Astrocyte (in vitro differentiated cells and primary cell): ENCODE measurements at places on chromosomes 12 and 14. TPM values are rescaled to one million over a fixed set of nuclear protein-coding genes. Genes with fewer than 3 reads are reported as not detected.

DNA sequence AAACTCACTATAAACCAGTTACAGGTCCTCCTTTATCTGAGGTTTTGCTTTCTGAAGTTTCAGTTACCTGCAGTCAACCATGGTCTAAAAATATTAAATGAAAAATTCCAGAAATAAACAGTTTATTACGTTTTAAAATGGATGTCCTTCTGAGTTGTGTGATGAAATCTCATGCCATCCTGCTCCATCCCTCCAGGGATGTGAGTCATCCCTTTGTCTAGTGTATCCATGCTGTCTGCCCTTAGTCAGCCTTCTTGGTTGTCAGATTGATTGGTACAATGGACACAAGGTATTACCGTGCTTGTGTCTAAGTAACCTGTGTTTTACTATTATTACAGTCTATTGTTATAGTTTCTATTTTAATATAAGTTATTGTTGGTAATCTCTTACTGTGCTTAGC is 328.3 kb downstream of the APAF1 start:
- DNase-seq: peak; percentile 12
- H3K4me1 ChIP-seq: no peaks in the 10 kb centered on the region
- no peak overlapping the region for H3K4me3 ChIP-seq
- H3K27me3 ChIP-seq: no peaks in the 10 kb centered on the region
- H3K27ac ChIP-seq: no peak overlapping the region
- no peaks in the 10 kb centered on the region for H3K36me3 ChIP-seq

GRCh38 chr12:59075968-59076490 is 155.7 kb upstream of the LRIG3 start:
- no peaks in the 10 kb centered on the region for H3K27me3 ChIP-seq
- no peak overlapping the region for H3K27ac ChIP-seq
- no peaks in the 10 kb centered on the region for H3K36me3 ChIP-seq
- DNase-seq: no peak
- H3K4me3 ChIP-seq: no peak overlapping the region
- no peaks in the 10 kb centered on the region for H3K4me1 ChIP-seq

DNA sequence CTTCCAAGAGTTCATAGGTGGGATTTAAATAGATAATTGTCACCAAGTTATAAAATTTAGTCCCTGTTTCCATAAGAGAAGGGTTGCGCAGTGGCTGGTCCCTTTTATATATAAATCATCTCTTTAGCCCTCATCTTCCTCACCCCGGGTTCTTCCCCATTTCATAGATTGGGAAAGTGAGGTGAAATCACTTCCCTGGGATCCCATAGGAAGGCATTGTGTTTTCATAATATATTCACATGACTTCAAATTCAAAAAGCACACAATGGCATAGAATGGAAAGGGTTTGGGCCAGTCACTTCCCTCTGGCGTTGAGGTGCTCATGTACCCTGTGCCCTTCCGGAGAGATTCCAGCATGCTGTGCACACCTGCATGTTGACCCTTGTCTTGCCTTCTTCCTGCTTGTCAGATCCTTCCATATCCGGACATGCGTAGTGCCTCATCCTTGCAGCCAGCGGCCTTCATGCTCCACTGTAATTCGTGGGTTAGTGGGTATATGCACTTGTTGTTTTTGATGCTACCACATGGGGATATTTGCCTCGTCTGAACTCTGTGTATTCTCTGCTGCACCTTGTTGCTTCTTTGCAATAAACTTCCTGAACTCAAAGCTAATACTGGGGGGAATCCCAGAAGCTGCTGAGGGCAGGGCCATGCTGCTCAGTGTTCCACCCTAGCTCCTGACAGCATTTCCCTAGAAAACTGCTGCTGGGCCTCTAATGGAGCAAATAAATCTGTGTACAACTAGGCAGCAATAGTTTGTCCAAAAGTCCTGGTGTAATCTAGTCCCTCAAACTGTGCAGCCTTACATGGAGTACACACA is 59.6 kb downstream of the ANAPC7 start:
- H3K36me3 ChIP-seq: peaks cover 89% of the 10 kb centered on the region
- no peak overlapping the region for H3K4me3 ChIP-seq
- no peak overlapping the region for H3K27ac ChIP-seq
- H3K4me1 ChIP-seq: peaks cover 6% of the 10 kb centered on the region
- no peaks in the 10 kb centered on the region for H3K27me3 ChIP-seq

Gene PPP4R4
- total RNA-seq: 6.0 and 7.5 TPM in 2 replicates

GRCh38 chr12:116244474-116245090 is 32.9 kb downstream of the MED13L start:
- no peak for DNase-seq
- H3K27me3 ChIP-seq: no peaks in the 10 kb centered on the region
- H3K4me1 ChIP-seq: peaks cover 6% of the 10 kb centered on the region
- no peak overlapping the region for H3K27ac ChIP-seq

DNA sequence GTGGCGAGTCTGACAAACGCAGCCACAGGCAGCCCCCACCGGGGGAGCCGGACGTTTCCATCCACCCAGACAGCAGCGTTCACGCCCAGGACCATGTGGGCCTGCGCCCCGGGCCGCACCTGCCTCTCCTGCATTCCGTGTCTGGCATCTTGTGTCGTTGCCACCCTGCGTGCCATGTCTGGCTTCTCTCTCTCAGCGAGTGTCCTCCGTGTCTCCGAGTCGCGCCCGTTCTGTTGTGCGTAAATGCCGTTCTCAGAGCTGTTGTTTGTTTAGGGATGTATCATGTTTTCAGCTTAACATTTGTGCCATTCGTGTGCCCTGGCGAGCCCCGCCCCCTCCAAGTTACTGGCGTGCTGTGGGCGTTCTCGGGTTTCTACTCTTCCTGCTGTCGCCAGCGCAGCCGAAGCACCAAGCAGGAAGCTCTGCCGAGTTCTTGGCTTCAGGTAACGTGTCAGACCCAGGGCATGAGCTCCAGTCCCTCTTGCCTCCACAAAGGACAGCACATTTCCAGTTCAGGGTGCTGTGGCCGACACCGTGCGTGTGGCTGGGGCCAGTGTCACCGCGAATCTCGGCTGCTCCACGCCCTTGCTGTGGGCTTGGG is 34.6 kb downstream of the NOC4L start:
- no peak overlapping the region for H3K27ac ChIP-seq
- peaks cover 19% of the 10 kb centered on the region for H3K27me3 ChIP-seq
- DNase-seq: no peak
- no peaks in the 10 kb centered on the region for H3K4me1 ChIP-seq
- H3K36me3 ChIP-seq: no peaks in the 10 kb centered on the region

Gene OR6C74
- not detected in 2 replicates for total RNA-seq

DNA sequence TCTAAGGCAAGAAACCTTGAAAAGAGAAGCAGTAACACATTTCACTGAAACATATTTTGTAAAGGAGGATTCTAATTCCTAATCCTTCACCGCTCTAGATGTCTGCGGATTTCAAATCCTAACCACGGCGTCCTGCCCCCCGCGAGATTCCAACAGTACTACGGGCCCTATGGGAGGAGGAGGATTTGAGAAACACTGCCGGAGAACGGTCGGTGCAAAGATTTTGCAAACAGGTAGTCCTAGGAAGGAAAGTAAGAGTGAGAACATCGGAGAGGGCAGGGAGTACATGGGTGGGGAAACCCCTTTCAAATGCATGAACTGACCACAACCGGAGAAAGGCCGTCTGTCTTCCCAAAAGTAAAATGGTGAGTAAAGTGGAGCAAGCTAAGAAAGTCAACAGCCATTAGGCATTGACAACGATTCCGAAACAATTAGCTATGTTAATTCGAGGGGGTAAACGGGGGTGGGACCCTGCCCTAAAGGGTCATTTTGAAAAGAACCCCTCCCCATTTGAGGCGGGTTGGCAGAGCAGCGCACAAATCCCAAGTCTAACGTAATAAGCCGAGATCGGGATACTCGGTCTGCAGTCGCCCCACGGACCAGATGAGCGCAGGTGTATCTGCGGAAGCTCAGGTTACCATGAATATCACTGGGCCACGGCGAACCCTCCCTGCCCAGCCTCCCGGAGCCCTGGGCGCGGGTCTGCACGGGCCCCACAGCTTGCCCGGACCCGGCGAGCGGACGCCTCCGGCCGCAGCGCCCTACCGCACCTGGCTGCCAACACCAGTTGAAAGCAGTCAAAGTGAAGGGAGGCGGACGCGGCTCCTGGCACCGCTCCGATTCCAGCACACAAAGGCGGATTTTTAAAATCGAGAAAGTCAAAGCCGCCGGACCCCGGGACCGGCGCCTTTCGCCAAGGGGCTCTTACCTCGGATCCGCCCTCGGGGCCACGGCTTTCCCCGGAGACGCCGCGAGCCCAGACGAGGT is 662 bp downstream of the EPS8 start:
- H3K4me3 ChIP-seq: peak overlapping the region; percentile 100
- DNase-seq: peak; percentile 44
- no peaks in the 10 kb centered on the region for H3K27me3 ChIP-seq
- peak overlapping the region; percentile 86 for H3K27ac ChIP-seq
- H3K4me1 ChIP-seq: peaks cover 4% of the 10 kb centered on the region
- H3K36me3 ChIP-seq: no peaks in the 10 kb centered on the region

DNA sequence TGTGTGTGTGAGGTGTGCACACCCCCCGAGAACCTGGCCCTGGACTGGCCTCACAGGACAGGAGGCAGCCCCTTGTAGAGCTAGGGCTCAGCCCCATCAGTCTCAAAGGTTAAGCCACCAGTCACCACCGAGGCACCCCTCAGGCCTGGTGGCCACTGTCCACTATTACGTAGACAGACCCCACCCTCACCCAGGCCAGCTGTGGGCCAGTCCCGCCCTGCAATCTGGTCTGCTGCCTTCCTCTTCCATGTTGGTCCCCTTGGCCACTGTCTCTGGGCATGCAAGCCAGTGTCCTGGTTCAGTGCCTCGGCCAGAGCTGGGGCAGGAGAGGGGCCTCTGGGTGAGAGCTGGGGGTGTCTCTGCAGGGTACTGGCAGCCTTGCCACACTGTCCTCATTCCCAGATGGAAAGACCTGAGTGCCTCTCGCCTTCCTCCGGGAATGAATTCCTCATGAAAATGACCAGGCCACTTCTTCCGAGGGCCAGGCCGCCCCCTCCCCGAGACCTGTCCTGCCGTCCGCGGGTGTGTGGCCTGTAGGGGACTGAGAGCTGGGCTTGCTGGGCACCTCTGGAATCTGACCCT is 897 bp upstream of the TEX22 start:
- no peaks in the 10 kb centered on the region for H3K27me3 ChIP-seq
- H3K36me3 ChIP-seq: no peaks in the 10 kb centered on the region
- H3K27ac ChIP-seq: no peak overlapping the region
- DNase-seq: no peak
- no peak overlapping the region for H3K4me3 ChIP-seq
- H3K4me1 ChIP-seq: peaks cover 11% of the 10 kb centered on the region

DNA sequence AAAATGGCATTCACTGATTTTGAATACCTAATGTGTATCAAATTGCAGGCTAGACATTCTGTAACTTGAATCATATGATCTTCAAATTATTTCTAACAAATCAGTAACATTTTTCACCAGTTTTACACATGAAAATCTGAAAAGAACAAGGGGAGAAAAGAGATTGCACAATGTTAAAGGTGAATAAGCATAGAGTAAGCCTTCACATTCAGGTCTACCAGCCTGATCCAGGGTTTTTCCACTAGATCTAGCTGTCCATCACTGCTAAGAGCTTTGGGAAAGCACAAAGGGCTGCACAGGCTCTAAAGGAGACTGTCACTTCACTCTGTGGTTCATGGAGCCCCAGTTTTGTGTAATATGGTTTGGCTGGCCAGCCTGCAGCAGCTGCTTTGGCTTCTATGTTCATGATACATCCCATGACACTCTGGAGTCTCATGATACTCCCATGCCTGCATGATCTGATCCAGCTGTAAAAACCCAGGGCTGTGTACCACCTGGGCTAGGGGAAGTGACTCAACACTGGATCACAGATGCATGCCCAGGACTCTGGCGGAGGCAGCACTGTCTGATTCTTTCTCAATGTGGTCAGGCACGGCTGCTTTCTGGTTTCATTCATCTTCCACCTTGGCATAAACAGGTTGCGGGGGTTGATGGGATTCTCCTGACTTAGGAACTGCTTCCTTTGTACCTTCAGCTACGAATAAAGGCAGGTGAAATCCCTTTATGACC is 859.7 kb downstream of the GALC start:
- H3K4me3 ChIP-seq: no peak overlapping the region
- peak overlapping the region; percentile 28 for H3K27ac ChIP-seq
- peaks cover 4% of the 10 kb centered on the region for H3K4me1 ChIP-seq
- H3K27me3 ChIP-seq: no peaks in the 10 kb centered on the region
- no peaks in the 10 kb centered on the region for H3K36me3 ChIP-seq
- peak; percentile 95 for DNase-seq

Gene TCL1A
- total RNA-seq: not detected in 2 replicates

- no peak overlapping the region for H3K27ac ChIP-seq
- no peaks in the 10 kb centered on the region for H3K27me3 ChIP-seq
These were observed 209.8 kb upstream of the FLRT2 start for GRCh38 chr14:85319998-85320630.

Gene NUP107
- total RNA-seq: 40.3 and 42.8 TPM in 2 replicates

DNA sequence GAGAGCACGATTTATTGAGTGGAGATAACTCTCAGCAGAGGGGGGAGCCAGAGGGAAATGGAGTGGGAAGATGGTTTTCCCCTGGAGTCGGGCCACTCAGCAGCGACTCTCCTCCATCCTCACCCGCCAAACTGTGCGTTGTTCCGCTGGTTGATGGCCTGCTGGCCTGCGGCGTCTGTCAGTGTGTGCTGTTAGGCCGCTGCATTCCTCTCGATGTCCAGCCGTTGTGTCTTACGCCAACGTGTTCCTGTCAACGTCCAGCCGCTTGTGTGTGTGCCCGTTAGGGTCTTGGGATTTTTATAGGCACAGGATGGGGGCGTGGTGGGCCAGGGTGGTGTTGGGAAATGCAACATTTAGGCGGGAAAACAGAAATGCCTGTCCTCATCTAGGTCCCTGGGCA is 69.2 kb downstream of the PTPRQ start:
- H3K27ac ChIP-seq: no peak overlapping the region
- no peak for DNase-seq
- no peak overlapping the region for H3K4me3 ChIP-seq
- H3K4me1 ChIP-seq: no peaks in the 10 kb centered on the region
- H3K36me3 ChIP-seq: no peaks in the 10 kb centered on the region

DNA sequence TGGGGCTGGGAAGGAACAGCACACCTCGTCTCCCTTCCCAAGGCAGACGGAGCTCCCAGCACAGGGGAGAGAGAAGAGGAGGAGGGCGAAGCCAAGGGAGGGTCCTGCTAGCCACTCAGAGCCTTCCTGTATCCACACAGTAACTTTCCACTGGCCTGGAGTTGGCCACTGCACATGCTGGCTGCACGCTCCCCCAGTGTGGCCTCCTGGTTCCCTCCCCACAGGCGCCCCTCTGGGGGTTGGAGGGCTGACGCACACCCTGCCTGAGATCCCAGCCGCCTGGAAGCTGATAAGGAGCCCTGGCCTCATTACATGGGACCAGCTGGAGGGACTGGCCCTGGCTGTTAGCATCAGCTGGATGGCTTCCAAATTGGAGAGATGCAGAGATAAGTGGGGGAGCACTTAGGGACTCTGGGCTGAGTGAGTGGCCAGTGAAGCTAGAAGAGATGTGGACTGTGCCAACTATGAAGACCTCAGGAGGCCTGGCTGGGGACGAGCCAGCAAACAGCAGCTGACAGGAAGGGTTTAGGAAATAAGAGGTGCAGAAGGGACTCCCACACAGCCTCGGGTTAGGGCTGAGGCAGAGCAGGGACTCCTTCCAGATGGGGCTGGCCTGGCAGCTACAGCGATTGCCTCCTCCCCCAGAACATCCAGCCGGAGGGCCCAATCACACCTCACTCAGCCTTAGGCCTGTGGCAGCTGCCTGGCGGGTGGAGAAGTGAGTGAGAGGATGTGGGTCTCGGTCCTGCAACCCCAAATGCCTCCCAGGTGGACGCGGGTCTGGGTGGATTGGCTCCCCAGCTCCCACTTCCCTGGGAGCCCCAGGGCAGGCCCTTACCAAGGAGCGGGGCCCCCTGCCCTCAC is 26.3 kb upstream of the BCDIN3D start:
- peaks cover 5% of the 10 kb centered on the region for H3K27me3 ChIP-seq
- H3K27ac ChIP-seq: peak overlapping the region; percentile 36
- no peaks in the 10 kb centered on the region for H3K36me3 ChIP-seq
- H3K4me3 ChIP-seq: no peak overlapping the region
- peaks cover 16% of the 10 kb centered on the region for H3K4me1 ChIP-seq
- peak; percentile 97 for DNase-seq

Gene ABCC9
- 0.36 and 0.41 TPM in 2 replicates for total RNA-seq
